ENCODE measurements at places on chromosomes 2 and 18. TPM values are rescaled to one million over a fixed set of nuclear protein-coding genes. Genes with fewer than 3 reads are reported as not detected.

SPP2 gene
- not detected for polyA plus RNA-seq

NIFK gene
- 33.4 TPM for polyA plus RNA-seq

TMEM163 gene
- 2.6 TPM for polyA plus RNA-seq

TFPI gene
- 26.2 TPM for polyA plus RNA-seq

AFF3 gene
- 0.65 TPM for polyA plus RNA-seq

C2orf66 gene
- polyA plus RNA-seq: not detected

NUP35 gene
- polyA plus RNA-seq: 12.3 TPM

KDM3A gene
- 10.9 TPM for polyA plus RNA-seq

CMPK2 gene
- polyA plus RNA-seq: 2.8 TPM

NAT8 gene
- polyA plus RNA-seq: 1,820 TPM

GCC2 gene
- polyA plus RNA-seq: 9.5 TPM

SCN2A gene
- 2.7 TPM for polyA plus RNA-seq

GNLY gene
- 8.1 TPM for polyA plus RNA-seq

MAL gene
- 1,006 TPM for polyA plus RNA-seq

PTPN4 gene
- polyA plus RNA-seq: 7.4 TPM

LOXL3 gene
- polyA plus RNA-seq: 2.4 TPM

KCNIP3 gene
- 14.8 TPM for polyA plus RNA-seq

OR6B3 gene
- polyA plus RNA-seq: not detected

G6PC2 gene
- polyA plus RNA-seq: not detected

C2orf78 gene
- not detected for polyA plus RNA-seq

SOCS6 gene
- polyA plus RNA-seq: 5.1 TPM

MCEE gene
- 29.0 TPM for polyA plus RNA-seq

GRP gene
- polyA plus RNA-seq: not detected

TRIB2 gene
- polyA plus RNA-seq: 29.6 TPM

CTAGE1 gene
- not detected for polyA plus RNA-seq

RSAD2 gene
- polyA plus RNA-seq: 4.3 TPM

ANKRD29 gene
- polyA plus RNA-seq: 5.2 TPM

SP140 gene
- polyA plus RNA-seq: 0.52 TPM

CRYGC gene
- not detected for polyA plus RNA-seq

TNFRSF11A gene
- polyA plus RNA-seq: 0.39 TPM

GKN2 gene
- polyA plus RNA-seq: not detected

SLC11A1 gene
- 1.2 TPM for polyA plus RNA-seq

SIX3 gene
- polyA plus RNA-seq: 0.19 TPM

MC4R gene
- not detected for polyA plus RNA-seq

VSNL1 gene
- polyA plus RNA-seq: 1.0 TPM

CHRNG gene
- not detected for polyA plus RNA-seq

TPO gene
- polyA plus RNA-seq: not detected

All from kidney (tissue), 22 donors.